ENCODE measurements at places on chromosomes 7 and 10. TPM values are rescaled to one million over a fixed set of nuclear protein-coding genes. Genes with fewer than 3 reads are reported as not detected.

The ANKIB1 gene
- total RNA-seq: 37.1 TPM

DNA sequence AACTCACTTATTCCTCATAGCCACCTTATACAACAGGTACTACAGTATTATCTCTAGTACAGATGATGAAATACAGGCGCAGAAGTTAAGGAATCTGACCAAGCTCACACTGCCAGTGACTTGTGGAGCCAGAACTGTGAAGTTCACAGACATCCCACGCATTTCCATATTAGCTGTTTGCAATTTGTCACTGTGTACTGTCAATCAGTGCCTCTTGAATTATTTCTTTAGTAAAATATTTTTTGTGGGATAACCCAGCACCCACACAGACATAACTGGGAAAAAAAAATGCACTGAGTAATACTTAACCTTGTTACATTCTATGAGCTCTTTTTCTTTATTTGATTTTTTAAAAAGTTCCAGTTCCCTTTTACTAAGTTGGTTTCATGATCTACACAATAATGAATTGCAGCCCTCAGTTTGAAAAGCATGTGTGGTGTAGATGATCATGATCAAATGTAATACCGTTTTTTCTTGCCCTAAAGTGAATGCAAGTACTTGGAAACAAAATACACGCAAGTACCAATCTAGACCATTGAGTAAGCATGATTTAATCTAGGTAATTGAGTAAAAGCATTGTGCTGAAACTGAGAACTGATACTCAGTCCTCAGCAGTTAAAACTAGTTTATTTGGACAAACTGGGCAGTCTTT is 14.1 kb downstream of the CUL1 start:
- no peak for DNase-seq

DNA sequence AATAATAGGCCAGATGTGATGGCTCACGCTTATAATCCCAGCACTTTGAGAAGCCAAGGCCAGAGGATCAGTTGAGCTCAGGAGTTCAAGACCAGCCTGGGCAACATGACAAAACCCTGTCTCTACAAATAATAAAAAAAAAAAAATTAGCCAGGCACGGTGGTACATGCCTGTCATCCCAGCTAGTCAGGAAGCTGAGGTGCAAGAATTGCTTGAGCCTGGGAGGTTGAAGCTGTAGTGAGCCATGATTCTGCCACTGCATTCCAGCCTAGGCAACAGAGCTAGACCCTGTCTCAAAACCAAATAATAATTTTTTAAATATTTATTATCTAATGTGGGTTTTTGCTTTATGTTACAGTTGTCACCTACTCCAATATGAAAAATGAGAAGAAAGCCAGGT is 178.9 kb downstream of the ADK start:
- DNase-seq: no peak

GRCh38 chr10:32489901-32490300 is 44.0 kb downstream of the CCDC7 start:
- no peak for DNase-seq

- DNase-seq: no peak
Measured at GRCh38 chr10:106147021-106147420, 1017.5 kb downstream of the SORCS1 start.

The ZCWPW1 gene
- 3.1 TPM for total RNA-seq

GRCh38 chr10:70726909-70727495 is 54.7 kb downstream of the ADAMTS14 start:
- no peak for DNase-seq

DNA sequence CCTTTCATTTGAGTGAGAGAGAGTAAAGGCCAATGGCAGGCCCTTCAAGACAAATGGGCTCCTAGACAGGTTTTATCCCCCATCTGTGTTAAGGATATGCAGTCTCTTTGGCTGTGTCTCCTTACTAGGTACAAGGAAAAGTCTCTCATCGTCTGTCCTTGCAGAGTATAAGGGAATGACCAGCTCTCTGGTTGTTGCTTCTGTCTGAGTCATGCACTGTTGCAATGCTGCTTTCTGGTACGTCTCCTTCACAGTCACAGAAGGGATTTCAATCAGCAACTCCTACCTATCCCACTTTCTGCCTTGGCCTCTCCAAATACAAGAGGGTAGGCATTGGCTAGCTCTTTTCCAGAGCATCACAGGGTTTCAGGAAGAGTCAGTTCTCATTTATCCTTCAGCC is 48.1 kb downstream of the CTTNBP2 start:
- no peak for DNase-seq

The SDK1 gene
- total RNA-seq: 27.5 TPM

DNA sequence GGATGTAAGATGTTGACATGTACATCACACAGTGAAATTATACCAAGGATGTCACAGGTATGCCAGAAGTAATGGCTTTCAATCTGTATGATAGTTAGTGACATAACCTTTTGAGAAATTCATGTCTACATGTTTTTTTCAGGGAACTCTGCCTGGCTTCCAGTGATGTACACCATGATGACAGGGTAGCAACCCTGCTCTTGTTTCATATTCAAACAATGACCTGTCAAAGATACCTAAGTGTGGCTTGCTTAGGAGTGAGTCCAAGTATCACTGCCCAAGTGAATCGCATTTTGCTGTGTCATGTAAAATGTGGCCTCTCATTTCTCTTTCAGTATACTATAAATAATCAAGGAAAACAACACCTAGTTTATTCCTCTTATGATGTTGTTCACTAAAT is 205.8 kb upstream of the DKK1 start:
- DNase-seq: no peak

The TMEM196 gene
- not detected for total RNA-seq

GRCh38 chr7:50347693-50348092 is 43.2 kb downstream of the IKZF1 start:
- no peak for DNase-seq

DNA sequence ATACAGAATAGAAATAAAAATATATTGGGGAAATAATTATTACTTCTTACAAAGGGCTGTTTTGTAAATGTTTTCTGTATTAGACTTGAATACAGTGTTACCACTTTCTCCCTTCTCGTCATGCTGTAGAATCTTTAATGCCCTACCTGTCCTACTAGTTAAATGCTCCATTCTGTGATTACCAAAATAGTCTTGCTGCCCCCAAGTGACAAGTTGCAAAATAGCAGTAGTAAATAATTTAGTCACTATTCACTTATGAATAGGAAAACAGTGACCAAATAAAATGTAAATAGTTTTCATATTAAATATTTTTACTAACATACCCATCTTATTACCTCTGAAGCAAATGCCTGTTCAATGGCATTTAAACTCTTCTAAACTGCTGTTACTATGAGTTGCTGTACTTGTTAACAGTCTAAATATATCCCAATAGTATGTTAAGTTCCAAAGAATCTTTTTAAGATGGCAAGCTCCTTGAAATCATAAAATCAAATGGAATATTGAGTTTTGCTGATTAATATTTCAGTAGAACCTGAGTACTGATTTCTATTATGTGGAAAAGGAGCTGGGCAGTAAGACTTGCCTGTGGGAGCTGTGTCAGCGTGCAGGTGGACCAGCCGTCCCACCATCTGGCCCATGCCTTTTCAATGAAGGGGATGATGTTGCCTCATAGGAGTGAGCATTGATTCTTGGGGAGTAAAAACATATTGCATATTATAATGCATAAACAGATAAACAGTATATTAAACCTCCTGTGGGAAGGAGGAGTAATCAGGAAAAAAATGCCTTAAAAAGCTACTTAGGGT is 18.1 kb upstream of the OIT3 start:
- no peak for DNase-seq
